CMK (cell line): ENCODE measurements at places on chromosomes 7 and 10.

DNA sequence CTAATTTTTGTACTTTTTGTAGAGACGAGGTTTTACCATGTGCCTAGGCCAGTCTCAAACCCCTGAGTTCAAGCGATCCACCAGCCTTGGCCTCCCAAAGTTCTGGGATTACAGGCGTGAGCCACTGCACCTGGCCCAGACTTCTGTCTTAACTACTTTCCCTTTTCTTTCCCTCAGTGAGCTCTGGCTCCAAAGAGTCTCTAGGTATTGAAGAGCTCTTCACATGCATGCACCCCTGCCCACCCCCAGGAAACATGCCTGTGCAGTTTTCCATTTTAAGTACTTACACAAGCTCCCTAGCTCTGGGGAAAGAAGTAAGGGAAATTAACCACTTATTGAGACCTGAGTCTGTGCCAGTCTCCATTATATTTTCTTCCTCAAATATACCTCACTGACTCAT is 2.0 kb downstream of the MYOZ1 start:
- no peak for DNase-seq

DNA sequence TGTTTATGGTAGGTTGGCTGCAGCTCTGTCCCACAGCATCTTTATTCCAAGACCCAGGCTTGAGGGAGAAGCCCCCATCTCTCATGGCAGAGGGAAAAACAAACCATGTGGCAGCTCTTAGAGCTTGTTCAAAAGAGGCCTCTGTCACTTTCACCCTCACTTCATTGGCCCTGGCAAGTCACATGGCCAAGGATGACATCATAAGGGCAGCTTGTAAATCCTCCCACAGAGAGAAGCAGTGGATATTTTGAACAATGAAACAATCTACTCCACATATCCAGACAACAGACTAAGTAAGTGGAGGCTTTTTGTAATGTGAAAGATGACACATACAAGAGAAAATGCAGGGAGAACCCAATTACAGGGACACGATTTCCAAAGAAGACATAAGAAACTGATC is 108.1 kb downstream of the GRID1 start:
- DNase-seq: no peak

DNA sequence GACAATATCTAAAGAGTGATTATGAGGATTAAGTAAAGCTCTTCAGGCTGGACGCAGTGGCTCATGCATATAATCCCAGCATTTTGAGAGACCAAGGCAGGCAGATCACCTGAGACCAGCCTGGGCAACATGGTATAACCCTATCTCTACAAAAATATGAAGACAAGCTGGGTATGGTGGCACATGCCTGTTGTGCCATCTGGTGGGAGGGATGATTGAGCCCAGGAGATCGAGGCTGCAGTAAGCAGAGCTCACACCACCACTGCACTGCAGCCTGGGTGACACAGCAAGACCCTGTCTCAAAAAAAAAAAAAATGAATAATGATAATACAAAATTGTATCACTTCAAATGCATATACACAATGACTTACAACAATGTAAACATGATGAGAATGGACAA is 195.6 kb upstream of the AUTS2 start:
- no peak for DNase-seq

GRCh38 chr7:150325110-150325611 is 1.8 kb upstream of the ACTR3C start:
- no peak for DNase-seq

GRCh38 chr10:128438417-128439063 is 312.3 kb upstream of the MKI67 start:
- no peak for DNase-seq

DNA sequence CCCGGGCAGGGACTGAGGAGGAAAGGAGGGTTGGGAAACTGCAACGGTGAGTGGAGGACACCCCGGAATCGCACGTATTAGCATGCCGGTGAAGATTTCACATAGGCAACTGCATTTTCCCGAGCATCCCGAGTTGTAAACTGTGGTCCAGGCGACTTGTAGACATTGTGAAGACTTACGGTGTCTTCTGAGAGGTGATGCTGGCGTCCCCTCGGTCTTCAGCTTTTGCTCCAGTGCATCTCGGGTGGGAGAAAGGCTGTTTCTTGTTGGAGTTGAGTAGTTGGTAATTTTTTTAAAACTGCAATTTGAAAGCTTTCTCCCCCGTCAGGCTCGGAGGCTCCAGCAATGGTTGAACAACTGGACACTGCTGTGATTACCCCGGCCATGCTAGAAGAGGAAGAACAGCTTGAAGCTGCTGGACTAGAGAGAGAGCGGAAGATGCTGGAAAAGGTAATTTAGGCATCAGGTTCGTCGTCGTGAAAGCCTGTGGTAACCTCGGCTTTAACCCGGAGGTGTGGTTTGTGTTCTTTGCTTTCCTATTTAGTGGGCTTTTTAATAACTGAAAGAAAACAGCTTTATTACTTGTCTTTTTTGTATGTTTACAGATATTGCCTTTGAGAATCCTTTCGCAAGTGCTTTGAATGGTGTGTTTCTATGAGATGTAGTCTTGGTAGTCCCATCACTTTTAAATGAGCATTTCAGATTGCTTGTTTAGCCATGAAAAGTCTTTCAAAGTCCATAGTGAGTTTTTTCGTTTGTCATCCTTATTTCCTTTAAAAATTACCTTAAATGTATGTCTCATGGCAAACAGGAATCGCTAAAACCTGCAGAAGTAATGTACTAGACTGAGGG is 687 bp downstream of the HELLS start:
- DNase-seq: no peak

- no peak for DNase-seq
Observed at GRCh38 chr10:120963594-120964220, 112.5 kb downstream of the WDR11 start.

DNA sequence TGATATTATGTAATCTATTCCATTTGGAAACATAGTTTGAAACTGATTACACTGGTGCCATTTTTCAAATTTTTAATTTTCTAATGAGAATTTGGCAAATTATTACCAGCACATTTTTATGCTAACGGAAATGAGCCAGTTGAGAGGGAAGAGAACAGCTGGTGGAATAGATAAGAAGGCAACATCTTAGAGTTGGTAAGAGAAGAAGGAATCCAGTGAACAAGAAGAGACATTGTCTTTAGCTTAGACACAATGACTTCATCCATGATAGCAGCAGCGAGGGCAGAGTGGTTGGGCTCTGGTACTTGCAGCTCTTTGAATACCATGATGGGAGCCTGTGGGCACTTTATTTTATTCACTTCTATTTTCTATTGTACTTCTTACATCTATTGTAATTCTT is 89.6 kb downstream of the CHRM2 start:
- DNase-seq: no peak

DNA sequence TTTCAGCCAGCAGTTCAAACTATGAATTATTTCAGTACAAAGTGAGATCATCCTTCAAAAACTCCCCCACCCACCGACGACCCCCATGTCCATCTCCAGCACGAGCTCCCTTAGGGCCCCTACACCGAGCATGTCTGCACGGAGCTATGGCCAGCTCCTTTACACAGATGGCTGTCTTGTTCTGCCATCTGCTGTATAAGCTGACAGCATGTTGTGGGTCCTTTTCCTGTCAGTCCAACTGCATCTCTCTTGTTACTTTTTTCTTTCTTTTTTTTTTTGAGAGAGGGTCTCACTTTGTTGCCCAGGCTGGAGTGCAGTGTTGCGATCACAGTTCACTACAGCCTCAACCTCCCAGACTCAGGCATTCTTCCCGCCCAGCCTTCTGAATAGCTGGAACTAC is 21.6 kb downstream of the NPC1L1 start:
- DNase-seq: no peak

GRCh38 chr10:43427166-43427825 is 9.6 kb upstream of the ZNF487 start:
- no peak for DNase-seq

DNA sequence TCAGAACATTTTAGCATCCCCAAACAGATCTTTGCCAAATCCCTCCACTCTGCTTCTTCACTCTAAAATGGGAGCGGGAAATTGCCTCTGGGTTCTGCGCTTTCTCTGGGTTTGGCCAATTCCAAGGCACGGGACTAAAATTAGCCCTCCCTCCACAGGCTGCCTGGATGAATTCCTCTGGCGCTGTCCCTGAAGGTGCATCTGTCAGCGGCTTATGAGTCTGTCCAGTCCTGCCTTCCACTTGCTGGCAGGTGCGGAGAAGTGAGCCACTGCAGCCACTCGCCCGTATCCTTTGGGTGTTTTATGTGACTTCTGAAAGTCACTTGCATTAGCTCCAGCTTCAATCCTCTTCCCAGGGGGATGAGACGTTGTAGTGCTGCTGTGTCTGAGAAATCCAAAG is 121.6 kb downstream of the SH2D4B start:
- DNase-seq: no peak

- DNase-seq: no peak
Observed at GRCh38 chr7:14687777-14688176, 214.8 kb downstream of the DGKB start.

DNA sequence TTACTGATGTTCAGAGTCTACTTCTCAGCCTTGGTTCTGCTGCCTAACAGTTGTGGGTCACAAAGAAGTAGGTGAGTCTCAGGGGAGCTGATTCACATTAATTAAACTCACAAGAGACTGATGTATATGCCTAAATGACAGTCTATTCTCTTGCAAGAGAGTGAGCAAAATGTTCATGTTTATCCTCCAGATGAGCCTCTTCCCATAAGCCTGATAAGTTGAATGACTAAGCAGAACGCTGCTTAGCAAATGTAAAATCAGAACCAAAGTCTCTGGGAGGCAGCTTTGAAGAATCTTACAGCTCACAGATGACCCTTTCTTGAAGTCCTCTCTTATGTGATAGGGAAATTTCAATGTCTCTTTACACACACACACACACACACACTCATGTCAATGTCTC is 1092.2 kb downstream of the TYW1 start:
- no peak for DNase-seq

- DNase-seq: no peak
Observed at GRCh38 chr7:78437118-78437517, 638.5 kb downstream of the PHTF2 start.

- DNase-seq: no peak
Observed at GRCh38 chr10:3801558-3802192, 16.7 kb upstream of the KLF6 start.

- no peak for DNase-seq
Observed at GRCh38 chr10:93417266-93417665, 64.9 kb downstream of the MYOF start.

DNA sequence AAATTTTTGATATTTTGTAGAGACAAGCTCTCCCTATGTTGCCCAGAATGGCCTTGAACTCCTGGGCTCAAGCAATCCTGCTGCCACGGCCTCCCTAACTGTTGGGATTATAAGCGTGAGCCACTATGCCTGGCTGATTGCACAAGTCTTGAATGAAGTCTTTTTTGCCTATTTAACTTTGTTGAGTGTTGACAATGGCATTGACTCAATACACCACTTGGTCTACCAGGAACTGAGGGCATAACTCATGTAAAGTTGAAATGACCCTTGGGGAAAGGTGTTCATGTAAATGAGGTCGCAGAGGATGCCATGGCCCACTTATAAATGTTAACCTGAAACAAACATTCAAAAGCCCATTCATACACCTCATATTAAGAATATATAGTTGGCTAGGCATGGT is 7.4 kb upstream of the UCMA start:
- DNase-seq: no peak

DNA sequence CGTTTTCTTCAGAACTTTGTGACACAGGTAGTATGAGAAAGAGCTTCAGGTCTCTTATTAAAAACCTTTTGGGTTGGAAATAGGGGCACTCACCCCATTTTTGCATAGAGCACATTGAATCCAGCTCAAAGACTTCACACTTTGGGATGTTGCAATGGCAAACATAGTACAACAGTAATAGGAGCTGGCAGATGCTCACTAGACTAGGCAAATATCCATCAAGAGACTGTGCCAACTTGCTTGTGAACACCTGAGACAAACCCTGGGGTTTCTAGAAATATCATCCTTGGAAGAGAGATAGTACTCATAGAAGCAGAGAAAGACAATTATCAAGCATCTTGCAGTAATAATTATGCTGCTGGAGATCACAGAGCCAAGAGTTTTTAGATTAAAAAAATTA is 280.0 kb downstream of the CACNA2D1 start:
- DNase-seq: no peak

DNA sequence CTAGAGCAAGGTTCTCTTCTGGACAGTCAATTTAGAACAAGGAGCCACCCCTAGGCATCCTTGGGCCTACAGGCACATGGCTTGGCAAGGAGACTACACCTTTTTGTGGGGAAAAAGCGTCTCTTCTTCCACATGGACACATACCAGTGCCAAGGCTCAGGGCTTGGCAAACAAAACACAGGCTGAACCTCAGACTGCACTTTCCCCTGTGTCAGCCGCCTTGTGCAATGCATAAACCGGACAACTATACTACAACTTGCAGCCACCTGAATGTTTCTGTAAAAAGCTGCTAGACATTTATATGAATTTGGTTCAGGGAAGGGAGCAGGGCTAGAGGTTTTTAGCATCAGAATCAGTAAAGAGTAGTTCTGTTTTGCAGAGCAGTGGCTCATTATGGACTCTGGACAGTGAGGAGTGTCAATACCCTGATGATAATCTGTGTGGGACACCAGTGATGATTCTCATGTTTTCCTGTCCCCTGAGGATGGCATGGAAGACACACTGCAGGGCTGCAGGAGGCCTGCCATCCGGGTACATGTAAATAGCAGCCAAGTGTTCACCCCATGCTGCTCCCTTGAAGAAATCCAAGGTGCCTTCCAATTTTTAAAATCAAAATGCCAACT is 118.9 kb downstream of the GATA3 start:
- DNase-seq: no peak

- DNase-seq: no peak
Observed at GRCh38 chr10:97643441-97643985, 3.0 kb downstream of the PI4K2A start.

DNA sequence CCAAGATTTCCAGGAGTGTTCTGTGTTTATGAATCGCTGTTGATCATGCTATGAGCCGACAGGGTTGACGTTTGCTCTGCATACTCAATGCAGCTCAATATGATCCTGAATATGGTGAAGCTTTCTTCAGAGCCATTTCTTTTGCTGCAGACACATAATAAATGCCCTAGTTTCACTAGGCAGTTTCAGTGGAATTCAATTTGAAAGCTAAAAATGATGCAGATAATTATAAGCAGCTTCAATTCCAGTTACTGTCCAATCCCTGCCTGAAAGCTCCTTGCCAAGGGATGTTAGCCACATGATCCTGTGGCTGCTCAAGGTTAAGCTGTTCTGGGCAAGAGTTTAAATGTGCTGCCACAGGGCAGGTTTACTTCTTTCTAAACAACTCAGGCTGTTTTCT is 805.6 kb downstream of the NRG3 start:
- DNase-seq: no peak

DNA sequence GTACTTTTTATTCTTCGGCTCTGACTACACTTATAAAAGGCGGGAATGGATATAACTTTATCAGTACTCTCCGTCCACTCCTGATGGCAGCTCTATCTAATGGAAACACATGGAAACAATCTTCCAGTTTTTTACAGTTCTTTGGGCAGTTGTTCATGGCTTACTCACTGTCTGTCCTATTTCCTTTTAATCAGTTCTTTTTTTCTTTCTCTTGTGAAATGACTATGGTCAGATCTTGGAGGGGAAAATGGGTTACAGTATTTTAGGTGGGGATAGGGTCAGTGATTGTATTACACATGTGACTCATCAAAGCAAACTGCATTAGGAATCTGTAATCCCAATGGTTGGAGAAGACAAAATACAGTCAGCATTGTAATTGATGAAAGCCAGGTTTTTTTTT is 112.4 kb downstream of the BICC1 start:
- DNase-seq: no peak
